ENCODE measurements at places on chromosomes 11 and 22. TPM values are rescaled to one million over a fixed set of nuclear protein-coding genes. Genes with fewer than 3 reads are reported as not detected.

C11orf42 gene
- total RNA-seq, result not detected

GRCh38 chr11:60844870-60845221 is 2.9 kb downstream of the CCDC86 start:
- no peak for DNase-seq

GRCh38 chr22:37982151-37982785 is 2.1 kb downstream of the SOX10 start:
- no peak for DNase-seq

CDON gene
- total RNA-seq, result 4.0 TPM

MS4A3 gene
- not detected for total RNA-seq

DNA sequence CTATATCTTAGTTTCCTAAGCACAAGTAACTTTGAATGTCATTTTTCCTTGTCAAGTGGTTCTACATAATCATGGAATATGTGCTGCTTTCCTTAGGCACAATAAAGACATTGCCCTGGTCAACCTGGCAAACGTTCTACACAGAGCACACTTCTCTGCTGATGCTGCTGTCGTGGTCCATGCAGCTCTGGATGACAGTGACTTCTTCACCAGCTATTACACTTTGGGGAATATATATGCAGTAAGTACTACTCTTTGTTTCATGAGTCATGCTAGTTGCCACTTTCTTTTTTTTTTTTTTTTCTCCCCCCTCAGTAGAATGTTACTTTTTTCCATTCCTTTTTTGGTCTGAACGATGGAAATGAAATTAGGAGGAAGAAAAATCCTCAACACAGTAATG is 38.5 kb downstream of the TTC17 start:
- peak; percentile 19 for DNase-seq

GPR83 gene
- total RNA-seq, result 0.11 TPM

- DNase-seq, result no peak
Measured at GRCh38 chr11:114977651-114978050, 299.3 kb downstream of the NXPE2 start.

DNA sequence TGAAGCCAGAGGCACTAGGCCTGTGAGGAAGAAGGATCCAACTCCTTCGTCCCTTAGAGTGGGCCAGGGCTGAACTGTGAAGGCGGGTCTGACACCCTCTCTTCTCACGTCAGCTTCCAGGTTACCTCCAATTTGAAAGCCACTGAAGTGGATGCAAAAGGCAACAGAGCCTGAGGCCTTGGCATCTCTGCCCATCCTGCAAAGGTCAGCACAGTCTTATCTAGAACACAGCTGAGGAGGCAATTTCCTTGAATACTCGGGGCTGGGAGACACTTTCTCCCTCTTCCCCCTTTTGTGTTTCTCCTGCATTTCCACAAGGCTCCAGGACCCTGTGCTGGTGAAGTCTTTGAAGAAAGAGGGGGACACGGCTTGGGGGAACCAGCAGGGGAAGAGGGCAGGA is 91.6 kb upstream of the PAX6 start:
- DNase-seq, result no peak

SLC43A3 gene
- total RNA-seq, result 300 TPM

GRCh38 chr11:44550123-44550522 is 15.3 kb upstream of the CD82 start:
- no peak for DNase-seq

DNA sequence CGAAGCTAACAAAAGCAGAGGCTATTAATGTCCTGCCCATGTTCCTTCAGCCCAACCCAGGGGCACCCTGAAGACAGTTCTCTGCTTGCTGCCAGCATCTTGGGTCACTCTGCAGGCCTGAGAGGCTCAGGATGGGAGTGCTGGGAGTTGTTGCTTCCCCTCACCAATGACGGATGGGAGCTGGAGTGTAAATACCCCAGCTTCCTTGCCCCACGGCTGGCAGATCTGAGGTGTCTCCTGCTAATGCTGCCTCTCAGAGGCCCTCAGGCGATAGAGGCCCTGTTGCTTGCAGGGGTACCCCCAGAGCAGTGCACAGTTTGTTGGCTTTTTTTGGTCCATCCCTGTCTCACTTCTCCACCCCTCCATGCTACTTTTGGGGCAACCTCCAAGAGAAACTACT is 32.9 kb downstream of the IFT27 start:
- no peak for DNase-seq

ISX gene
- not detected for total RNA-seq

CD3G gene
- total RNA-seq, result 118 TPM

DNA sequence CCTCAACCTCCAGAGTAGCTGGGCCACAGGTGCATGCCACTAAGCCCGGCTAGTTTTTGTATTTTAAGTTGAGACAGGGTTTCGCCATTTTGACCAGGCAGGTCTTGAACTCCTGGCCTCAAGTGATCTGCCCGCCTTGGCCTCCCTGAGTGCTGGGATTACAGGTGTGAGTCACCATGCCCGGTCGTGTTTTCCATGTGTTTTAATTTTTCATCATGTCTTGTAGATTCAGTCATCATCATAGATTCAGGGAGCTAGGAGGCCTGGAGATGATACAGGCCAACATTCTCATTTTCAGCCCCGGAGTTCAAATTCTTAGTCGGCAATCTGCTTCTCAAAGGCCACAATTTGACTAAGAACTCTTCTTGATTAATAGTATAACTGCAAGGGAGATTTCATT is 73.5 kb upstream of the GRAMD1B start:
- DNase-seq, result peak; percentile 59

- DNase-seq, result no peak
Measured at GRCh38 chr11:102971766-102972165, 16.2 kb upstream of the MMP13 start.

CBLIF gene
- not detected for total RNA-seq

DNA sequence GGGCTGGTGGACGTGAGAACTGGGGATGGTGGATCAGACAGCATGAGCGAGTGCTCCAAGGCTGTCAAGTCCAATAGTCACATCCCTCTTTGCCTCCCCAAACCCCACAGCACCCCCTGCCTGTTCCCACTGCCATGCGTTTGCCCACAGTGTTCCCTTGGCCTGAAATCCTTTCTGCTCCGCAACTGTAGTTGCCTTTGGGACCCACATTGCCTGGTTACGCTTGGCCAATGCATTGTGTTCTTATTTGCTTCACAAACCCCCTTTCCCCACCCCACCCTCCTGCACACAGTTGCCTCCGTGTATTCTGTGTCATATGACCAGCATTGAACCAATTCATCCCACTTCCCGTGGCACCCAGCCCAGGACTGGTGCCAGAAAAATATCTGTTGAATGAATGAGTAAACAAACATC is 2.1 kb upstream of the KIAA0930 start:
- no peak for DNase-seq

DNA sequence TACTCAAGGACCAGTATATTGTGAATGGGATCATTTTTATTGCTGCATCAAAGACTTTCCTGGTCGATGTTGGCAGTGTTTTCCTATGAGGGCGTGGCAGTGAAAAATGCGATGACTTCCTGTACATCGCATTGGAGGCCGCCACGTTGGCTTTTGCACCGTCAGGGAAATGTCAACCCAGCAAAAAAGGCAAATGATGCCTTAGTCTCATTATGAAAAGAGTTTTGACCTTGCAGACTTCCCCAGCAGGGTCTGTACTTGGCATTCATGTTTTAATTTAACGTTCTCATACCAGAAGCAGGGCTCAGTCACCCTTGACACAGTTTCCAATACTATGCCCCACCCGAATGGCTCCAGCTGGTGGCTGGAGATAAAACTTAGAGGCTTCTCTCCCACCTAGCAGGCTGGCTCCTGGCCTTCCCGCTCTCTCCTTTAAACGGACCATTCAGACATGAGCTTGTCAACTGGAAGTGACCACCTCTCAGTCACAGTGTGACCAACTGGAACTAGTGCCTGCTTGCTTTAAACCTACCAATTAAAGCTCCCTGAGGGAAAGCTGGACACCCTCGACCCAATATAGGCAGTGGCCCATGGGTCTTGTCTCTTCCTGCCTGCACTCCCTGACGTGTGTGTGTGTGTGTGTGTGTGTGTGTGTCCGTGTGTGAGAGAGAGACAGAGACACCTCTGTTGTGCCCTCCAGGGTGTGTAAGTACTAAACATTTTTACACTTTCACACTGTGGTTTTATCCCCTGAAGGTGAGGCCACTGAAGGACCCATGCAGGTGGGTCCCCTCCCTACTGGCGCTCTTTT is 8.7 kb upstream of the GDPD5 start:
- DNase-seq, result no peak

DNA sequence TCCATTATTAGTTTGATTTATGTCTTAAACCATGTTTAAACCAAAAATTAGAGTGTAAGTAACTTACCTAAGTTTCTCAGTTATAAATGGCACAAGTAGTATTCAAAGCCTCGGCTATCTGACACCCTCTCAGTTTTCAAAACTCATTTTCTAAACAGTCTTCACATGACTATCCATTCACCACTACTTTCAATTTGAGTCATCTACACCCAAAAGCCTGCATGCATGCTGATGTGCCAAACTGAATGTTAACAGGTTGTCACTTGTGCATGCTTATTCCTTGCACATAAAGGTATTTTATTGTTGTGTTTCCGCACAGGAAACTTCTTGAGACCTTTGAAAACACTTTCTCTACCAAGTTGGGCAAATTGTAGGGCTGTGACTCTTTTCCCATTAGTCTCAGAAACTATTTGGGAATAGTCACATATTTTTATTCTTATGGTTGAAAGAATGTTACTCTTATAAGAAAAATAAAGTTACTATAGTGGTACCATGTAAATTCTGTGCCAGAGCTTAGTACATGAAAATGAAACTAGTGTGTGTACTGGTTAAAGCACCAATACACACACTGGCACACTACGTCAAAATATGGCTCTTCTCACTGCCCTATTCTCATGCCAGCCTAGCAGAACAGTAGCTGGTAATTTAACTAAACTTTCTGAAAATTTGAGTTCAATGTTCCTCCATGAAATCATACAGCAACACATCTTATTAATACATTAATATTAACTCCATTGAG is 2.2 kb upstream of the OR51E2 start:
- DNase-seq, result no peak

HEPN1 gene
- total RNA-seq, result not detected

- no peak for DNase-seq
Measured at GRCh38 chr11:11171285-11171684, 181.8 kb downstream of the CSNK2A3 start.

DNA sequence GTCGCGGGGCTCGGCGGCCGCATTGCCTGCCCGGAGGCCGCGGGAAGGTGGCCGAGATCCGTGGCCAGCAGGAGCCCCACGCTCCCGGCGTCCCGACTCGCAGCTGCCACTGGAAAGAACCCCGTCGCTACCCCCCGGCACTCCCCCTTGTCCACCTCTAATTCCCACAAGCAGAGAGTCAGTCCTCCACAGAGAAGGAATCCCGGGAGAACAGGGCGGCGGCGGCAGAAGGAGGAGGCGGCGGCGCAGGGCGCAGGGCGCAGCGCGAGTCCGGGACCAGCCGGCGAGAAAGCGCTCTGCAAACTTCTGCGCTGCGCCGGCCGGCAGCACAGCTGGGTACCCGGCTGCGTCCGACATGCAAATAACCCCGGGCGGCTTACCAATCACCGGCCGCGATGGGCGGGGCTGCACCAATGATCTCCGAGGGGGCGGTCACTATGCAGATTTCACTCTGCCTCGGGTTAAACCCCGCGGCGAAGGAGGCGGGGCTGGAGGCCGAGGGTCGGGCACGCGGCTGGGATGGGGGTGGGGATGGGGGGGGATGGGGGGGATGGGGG is at the start of gene ABTB2:
Gene ABTB2 (minus strand): TSS at position 310 of the 557 bp plus-strand sequence.
- DNase-seq, result peak; percentile 99

MOGAT2 gene
- total RNA-seq, result not detected

- DNase-seq, result no peak
Measured at GRCh38 chr11:115718106-115718505, 213.9 kb upstream of the CADM1 start.

CADM1 gene
- total RNA-seq, result 0.63 TPM

GRCh38 chr22:28017558-28017820 is 98.4 kb upstream of the PITPNB start:
- DNase-seq, result no peak

MUC5B gene
- total RNA-seq, result not detected

NLRP14 gene
- 0.11 TPM for total RNA-seq

DNA sequence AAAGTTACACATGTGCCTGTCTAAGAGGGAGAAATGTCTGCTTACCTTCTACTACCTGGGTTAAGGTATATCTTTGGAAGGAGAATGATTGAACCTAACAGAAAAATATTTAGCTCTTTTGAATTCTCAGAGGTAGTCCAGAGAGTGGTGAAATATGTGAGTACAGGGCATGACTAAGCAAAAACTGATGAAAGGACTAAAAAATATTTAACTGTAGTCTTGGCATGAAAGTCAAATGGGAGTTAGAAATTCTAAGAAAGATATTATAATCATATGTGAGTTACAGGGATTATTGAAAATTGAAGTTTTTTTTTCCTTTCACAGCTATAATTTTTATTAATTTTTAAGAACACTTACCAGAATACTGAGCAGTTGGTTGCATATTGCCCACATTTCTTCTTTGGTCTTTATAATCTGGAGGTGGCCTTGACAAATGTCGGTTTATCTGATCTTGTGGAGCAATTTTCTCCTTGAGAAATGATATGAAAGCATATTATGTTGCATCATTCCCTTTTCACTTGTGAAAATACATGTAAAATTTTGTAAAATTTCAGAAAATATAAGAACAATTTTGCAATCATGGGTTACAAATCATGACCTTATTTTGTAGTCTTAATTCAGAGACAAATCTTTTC is 61.4 kb upstream of the MTMR2 start:
- DNase-seq, result no peak

TBX10 gene
- not detected for total RNA-seq

AP5B1 gene
- 30.9 TPM for total RNA-seq

DNA sequence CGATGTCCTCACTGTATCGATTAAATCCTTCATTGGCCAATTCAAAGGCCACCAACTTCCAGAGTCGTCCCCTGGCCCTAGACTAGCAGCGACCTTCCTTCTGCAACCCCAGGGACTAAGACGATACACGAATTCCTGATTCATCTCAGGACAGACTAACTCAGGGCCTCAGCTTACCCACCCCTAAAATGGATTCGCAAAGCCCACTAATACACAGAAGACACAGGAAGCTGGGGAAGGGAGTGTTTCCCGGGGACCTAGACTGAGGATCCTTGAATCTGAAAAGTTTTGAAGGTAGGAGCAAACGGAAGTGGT is 509 bp downstream of the LAMTOR1 start:
- no peak for DNase-seq

DNA sequence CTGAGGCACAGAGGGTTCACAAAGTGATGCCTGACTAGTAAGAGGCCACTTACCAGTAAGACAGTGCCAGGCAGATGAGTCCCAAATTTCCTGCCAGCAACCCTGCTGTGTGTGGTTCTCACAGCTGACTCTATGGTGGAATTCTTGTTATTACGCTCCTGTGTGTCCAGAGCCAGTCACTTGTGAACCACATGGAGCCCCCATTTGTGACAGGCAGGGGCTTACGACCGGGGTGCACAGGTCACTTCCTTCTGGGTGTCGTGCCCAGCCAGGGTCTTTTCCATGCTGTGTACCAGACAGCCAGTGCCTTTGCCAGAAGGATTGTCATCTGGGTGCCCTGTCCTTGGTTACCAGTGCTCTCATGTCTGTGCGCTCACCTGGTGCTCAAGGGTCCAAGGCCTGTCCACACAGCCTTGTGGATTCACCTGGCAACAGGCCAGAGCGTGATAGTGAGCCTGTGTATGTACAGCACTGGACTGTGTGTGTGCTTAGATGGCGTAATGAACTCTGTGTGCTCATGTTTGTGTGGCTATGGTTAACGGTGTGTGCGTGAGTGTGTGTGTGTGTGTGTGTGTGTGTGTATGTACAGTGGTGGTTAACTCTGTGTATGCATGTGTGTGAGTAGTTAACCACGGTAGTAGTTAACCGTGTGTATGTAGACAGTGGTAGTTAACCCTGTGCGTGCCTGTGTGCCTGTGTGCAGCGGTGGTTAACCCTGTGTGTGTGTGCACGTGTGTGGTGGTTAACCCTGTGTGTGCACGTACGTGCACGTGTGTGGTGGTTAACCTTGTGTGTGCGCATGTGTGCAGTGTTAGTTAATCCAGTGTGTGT is 18.6 kb downstream of the GRAMD4 start:
- DNase-seq, result no peak

Data from activated CD8-positive, alpha-beta T cell treated with anti-CD3 and anti-CD28 coated beads for 36 hours (primary cell).